ENCODE measurements at places on chromosomes 5 and 9.
A peak's percentile ranks its signal among the peaks of the same experiment; 100 is the strongest.

- DNase-seq, result peak; percentile 13
Observed at GRCh38 chr5:83777856-83778255, 57.2 kb upstream of the HAPLN1 start.

DNA sequence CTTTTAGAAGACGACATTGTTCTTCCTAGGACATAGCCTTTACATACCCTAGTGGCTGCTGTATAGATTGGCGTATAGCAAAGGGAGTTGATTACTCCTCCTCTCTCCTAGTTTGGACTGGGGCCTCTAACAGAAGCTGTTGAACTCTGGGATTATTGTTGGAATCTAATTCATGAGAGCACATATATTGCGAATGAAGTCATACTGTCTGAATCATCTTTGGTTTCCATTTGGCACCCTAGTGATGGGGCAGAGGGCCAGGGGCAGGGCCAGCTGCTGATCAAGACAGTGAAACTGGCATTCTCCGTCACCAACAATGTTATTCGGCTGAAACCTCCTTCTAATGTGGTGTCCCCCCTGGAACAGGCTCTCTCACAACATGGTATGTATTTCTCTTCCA is 40.3 kb downstream of the NUP188 start:
- peak; percentile 88 for DNase-seq

DNA sequence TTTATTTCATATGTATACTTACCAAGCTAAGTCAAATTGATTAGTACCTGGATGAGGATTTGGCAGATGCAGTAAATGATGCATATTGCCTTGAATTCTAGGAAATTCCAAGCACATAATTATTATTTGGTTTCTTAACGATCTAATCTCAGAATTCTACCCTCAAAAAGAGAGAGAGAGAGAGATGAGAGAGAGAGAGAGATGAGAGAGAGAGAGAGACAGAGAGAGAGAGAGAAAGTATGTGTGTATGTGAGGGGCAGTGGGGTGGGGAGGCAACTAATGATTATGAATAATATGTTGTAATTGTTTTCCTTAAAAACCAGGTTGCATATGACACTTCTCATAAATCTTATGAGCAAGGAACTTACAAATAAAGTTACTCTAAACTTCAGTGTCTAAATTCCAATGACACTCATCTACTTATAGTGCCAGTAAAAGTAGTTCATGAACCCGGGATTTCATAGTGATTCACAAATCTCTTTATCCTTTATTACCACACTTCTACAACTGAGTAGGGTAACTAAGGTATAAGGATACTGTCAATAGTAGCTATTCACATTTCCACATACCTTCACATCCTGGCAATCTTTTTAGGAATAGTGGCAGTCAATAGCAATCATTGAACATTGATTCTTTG is 60.5 kb upstream of the EDIL3 start:
- no peak for DNase-seq

GRCh38 chr5:118698774-118699173 is 289.6 kb downstream of the DTWD2 start:
- DNase-seq, result no peak

DNA sequence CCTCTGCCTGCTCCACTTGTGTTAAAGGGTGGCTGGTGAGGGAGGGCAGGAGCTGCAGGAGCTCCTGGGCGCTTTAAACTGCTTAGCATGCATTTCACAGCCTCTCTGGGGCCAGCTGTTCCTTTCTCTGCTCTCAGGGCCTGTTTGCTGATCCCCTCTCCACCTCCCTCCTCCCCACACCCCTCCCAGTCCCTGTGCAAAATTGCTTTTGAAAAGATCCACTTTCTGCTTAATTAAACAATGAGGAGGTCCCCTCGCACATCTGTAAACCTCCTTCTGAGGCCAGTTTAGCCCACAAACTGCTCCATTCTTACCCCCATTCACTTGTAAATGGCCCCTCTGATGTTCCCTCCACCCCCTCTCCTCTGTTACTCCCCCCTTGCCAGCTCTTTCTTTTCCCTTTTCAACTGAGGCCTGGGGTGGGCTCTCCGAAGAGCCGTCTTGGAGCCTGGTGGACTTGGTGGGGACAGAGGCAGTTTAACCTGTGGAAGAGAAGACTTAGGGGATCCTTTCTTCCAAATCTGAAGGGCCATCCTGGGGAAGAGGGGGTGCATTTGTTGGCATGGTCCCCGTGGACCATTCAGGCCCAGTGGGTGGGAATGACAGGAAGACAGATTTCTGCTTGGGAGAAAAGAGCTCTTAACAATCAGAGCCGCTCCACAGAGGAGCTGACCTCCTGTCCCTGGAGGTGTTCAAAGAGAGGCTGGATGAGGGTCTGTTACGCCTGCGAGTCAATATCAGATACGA is 12.0 kb downstream of the URM1 start:
- DNase-seq, result no peak

GRCh38 chr5:179261301-179262125 is 83.7 kb downstream of the ADAMTS2 start:
- DNase-seq, result no peak
